ENCODE measurements at places on chromosomes 2 and 18.

- H3K36me3 ChIP-seq: no peaks in the 10 kb centered on the region
- H3K27ac ChIP-seq: no peak overlapping the region
- DNase-seq: no peak
- no peaks in the 10 kb centered on the region for H3K27me3 ChIP-seq
- H3K4me3 ChIP-seq: no peak overlapping the region
These were observed 107.6 kb upstream of the MAP3K20 start for GRCh38 chr2:172968061-172968469.

- H3K27ac ChIP-seq: no peak overlapping the region
- no peak overlapping the region for H3K4me3 ChIP-seq
- no peaks in the 10 kb centered on the region for H3K4me1 ChIP-seq
These were observed 4.1 kb upstream of the VSNL1 start for GRCh38 chr2:17536416-17536815.

- H3K27ac ChIP-seq: no peak overlapping the region
- peak; percentile 74 for DNase-seq
- peaks cover 17% of the 10 kb centered on the region for H3K36me3 ChIP-seq
- H3K4me3 ChIP-seq: no peak overlapping the region
These were observed 139.7 kb downstream of the ROCK1 start for GRCh38 chr18:20971886-20972267.

DNA sequence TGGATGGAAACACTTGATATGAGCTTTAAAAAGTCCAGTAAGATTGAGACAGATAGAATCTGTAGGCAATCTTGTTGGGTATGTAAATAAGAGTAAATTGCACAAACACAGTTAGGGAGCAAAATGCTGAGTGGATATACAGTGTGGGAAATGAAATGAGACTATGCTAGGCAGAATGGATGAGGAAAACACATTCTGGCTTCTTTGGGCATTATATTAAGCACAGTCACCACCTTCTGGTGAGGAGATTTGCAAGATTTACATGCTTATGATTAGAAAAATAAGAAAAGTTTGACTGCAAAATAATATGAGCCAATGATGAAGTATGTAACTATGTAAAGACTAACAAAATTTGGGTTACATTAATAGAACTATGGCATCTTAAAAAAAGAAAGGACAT, 2165.0 kb upstream of the CELF4 start:
- H3K27me3 ChIP-seq: no peaks in the 10 kb centered on the region
- DNase-seq: no peak
- no peak overlapping the region for H3K4me3 ChIP-seq
- no peaks in the 10 kb centered on the region for H3K4me1 ChIP-seq
- no peak overlapping the region for H3K27ac ChIP-seq
- no peaks in the 10 kb centered on the region for H3K36me3 ChIP-seq

DNA sequence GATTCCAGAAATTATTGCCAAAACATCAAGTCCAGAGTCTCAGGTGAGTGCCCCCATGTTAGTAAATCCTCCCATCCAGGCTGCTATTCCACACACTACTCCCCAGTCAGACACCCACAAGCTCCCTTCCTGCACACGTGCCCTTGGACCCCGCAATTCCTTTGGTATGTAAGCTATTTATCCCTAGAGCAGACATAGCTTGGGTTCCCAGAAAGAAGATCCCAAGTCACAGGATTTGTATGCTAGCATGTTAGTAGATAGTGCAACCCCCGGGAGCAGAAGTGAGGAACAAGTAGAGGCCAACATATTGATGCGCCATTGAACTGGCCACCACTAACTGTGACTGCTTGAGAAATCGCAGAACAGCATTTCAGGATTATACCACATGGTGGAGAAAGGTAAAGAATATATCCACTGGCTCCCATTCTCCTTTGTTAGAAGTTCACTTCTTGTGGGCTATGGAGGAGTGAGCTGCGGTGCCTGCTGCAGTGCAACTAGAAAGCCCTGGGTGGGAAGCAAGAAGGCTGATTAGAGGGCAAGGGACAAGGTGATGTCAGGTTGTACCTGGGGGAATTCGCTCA, 137.5 kb upstream of the CHAC2 start:
- no peak overlapping the region for H3K4me3 ChIP-seq
- DNase-seq: no peak

DNA sequence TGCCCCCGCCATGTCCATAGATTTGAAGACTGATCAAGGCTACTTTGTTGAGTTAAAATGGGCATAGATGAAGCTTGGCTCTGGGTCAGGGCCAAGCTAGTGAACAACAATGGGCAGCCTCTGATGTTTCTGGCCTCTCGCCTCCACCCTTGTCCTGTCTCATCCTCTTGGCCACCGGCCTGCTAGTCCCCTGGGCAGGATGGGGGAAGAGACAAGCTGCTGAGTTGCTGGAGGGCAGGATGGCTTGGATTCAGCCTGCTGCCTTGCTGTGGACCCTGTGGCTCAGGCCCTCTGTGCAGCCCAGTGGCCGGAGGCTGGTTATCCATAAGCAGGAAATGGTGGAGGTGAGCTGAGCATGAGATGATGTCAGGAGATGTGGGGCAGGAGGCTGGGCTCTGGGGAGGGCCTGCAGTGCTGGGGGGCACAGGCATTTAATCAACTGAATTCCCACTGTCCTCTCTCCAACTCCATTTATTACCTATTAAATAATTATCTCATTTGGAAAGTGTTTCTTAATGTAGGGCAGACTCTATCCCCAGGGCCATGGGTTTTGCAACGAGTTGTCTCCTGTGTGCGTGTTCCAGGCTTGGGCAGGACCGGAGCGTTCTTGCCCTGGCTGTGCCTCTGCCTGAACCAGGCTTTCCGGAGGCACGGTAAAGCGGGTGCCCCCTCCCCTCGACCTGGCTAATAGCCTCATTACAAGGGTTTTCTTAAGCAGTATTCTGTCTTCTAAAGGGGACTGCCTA, 122.9 kb downstream of the GLI2 start:
- no peak overlapping the region for H3K27ac ChIP-seq
- no peak overlapping the region for H3K4me3 ChIP-seq
- H3K4me1 ChIP-seq: no peaks in the 10 kb centered on the region
- no peaks in the 10 kb centered on the region for H3K27me3 ChIP-seq
- no peak for DNase-seq
- H3K36me3 ChIP-seq: no peaks in the 10 kb centered on the region

GRCh38 chr2:159186462-159186861, 100.0 kb downstream of the WDSUB1 start:
- no peak for DNase-seq
- H3K4me1 ChIP-seq: no peaks in the 10 kb centered on the region
- no peak overlapping the region for H3K4me3 ChIP-seq
- H3K27ac ChIP-seq: no peak overlapping the region
- no peaks in the 10 kb centered on the region for H3K27me3 ChIP-seq
- H3K36me3 ChIP-seq: no peaks in the 10 kb centered on the region

- H3K4me3 ChIP-seq: no peak overlapping the region
- H3K27ac ChIP-seq: no peak overlapping the region
- no peaks in the 10 kb centered on the region for H3K27me3 ChIP-seq
- no peaks in the 10 kb centered on the region for H3K36me3 ChIP-seq
- H3K4me1 ChIP-seq: no peaks in the 10 kb centered on the region
These were observed 1081.4 kb upstream of the NRXN1 start for GRCh38 chr2:52113338-52113737.

DNA sequence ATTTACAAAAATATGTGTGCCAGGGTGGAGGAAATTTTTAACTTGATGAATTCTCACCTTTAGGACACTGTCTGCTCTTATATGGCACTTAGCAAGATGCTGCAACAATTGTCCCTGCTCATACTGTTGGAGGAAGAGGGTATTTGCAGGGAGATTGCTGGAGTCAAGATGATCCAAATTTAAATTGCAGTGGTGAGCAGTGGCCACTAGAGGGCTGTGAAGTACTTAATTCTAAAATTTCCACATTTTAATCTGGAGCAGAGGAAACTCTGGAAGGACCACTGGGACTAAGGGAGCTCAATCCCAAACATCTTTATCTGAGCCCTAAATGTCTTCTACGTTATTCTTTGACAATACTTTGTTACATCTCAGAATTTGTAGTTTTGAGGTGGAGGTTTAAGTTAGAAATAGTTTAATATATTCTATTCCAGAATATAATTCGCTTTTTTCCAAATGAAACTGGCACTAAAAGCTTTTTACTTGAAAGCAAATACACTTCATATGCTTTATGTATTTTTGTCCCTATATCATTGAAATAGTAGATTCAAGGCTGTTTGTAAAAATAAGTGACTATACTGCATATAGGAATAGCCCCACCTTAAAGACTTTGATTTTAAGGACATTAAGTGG, 33.0 kb upstream of the PTH2R start:
- peak; percentile 78 for DNase-seq
- no peak overlapping the region for H3K27ac ChIP-seq
- H3K4me3 ChIP-seq: no peak overlapping the region

DNA sequence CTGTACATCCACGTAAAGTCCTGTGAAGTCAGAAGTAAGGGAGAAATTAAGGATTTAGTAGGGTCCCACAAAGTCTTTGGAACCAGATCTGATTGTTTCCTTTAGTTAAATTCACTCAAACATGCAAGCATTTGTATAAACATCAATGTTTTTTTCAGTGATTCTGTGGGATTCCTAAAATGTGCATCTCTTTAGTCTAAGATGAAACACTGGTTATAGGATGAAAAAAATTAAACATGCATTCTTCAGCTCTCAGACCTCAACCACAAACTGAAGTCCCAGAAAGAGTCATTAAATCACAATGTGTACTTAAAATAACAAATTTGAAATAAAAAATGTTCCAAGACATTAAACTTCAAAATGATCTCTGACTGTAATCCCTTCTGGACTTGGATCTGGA, 76.5 kb upstream of the APCDD1 start:
- no peak overlapping the region for H3K4me3 ChIP-seq
- no peak overlapping the region for H3K27ac ChIP-seq
- no peaks in the 10 kb centered on the region for H3K27me3 ChIP-seq
- no peaks in the 10 kb centered on the region for H3K36me3 ChIP-seq
- no peak for DNase-seq
